ENCODE measurements at places on chromosomes 7 and 10.
A peak's percentile ranks its signal among the peaks of the same experiment; 100 is the strongest.

DNA sequence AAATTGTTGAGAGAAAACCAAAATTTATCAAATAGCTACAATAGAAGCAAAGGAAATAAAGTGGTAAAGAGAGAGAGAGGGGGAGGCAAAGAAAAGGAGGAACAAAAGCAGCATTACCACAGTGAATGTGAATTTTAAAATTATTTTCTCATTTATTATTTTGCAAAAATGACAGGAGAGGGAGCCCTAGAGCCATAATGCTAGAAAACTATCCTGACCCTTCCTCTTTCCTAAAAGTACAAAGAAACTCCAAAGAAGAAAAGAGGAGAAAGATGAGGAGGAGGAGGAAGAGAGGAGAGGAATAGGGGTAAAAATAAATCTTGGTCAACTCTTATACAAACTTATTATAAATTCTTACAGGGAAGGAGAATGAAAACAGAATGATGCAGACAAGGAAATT is 921.5 kb downstream of the NRG3 start:
- no peak for DNase-seq

GRCh38 chr7:27617651-27618381 is 44.9 kb downstream of the HIBADH start:
- no peak for DNase-seq

DNA sequence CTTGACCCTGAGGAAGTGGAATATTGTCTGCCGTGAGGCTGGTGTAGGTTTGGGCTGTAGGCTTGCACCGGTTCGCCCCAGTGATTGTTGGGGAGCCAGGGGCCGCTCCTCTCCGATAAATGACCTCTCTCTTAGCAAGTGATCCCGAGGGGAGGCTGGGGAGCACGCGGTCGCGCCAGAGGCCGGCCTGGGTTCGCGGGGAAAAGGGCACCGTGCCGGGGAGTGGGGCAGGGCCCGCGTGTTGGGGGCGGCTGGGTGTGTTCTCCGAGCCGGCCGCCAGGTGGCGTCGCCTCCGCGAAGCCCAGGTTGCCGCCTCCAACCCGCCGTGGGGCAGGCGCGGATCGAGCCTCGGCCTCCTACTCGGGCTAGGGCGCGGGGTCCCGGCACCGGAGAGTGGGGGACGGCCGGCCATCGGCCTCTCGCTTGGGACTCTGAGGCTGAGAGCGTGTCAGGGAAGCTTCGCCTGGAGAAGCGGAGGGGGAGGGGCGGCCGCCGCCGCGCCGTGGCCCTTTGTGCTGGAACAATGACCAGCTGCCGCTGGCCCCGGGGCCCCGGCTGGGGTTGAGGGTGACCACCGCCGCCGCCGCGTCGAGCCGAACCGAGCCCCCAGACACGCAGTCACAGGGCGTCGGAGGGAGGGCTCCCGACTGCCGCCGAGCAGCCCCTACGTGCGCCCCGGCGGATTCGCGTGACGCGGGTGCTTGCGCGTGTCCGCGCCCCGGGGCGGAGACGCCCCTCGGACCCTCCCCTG is 442 bp upstream of the LZTS2 start:
- peak; percentile 90 for DNase-seq

- DNase-seq = no peak
Measured at GRCh38 chr10:12606461-12606860, 257.1 kb downstream of the CAMK1D start.

DNA sequence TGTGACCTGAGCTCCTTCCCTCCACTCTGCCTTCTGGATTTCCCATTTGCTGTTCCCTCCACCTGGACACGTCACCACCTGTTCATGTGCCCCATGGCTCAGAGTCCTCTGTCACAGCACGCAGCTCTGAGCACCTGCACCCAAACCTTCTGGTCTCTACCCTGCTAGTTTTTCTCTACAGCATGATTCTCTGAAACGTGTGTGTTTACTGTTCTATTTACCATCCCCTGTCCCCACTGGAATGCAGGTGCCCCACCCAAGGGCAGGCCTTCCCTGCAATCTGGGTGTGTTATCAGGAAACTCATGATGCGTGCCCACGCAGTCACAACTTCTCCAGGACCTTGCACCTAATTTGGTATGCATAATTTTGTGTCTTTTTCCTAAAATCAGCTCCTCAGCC is 284.4 kb upstream of the IGFBP3 start:
- no peak for DNase-seq

DNA sequence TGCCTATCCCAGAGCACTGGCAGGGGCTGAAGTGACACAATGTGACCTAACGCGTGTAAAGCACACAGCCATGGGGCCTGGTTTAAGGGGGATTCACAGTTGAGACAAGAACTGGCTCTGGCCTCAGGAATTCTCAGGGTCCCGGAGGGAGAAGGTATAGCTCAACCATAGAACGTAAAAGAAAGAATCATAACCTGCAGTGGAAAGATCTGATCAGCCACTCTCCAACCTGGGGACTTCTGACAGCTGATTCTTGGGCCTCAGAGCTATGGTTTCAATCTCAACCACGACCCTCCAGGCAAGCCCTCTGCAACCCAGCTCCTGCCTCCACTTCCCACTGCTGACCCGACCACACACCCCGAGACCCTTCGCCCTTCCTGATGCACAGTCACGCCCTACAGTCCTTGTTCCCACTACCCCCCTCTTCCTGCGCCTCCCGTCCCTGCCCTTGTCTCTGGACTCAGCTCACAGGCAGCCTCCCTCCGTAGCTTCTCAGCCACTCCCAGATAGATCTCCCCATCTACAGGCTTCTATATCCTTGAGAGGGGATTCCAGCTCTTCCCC is 245.2 kb downstream of the BUB3 start:
- DNase-seq = no peak

DNA sequence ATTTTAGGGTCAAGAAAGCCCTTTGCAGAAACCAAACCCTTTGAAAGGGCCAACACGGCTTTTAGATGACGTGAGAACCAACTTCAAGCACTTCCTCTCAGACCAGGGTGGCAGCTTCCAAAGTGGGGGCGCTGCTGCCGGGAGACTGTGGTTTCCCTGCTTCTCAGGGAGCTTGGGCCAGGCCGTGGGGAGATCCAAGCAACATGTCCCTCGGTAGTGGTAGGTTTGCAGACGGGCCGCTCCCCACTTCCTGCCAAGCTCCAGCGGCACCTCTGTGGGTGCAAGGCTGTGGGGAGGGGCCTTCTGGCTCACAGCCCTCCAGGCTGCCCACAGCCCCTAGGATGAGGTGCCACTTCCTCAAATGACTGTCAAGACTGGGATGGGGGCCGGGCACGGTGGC is 132.4 kb downstream of the FAM53B start:
- peak; percentile 26 for DNase-seq

DNA sequence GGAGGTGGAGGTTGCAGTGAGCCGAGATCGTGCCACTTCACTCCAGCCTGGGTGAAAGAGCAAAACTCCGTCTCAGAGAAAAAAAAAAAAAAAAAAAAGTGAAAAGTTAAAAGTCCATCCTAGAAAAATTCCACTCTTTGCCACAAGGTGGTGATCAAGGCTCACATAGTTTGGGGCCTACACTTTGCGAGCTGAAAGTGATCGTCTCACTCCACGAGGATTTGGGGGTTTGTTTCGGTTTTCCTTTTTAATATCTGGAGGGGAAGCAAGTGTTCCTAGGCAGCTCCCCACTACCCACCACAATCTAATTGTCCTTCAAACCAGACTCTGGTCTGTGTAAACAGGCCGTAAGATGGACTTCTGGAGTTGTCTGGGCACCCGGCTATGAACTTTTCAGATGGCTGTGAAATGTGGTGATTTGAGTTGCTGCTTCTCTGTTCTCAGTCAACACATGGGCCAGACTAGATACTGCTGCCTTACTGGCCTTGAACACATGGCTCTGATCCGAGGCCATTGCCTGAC is 27.1 kb downstream of the PRLHR start:
- DNase-seq = peak; percentile 63

DNA sequence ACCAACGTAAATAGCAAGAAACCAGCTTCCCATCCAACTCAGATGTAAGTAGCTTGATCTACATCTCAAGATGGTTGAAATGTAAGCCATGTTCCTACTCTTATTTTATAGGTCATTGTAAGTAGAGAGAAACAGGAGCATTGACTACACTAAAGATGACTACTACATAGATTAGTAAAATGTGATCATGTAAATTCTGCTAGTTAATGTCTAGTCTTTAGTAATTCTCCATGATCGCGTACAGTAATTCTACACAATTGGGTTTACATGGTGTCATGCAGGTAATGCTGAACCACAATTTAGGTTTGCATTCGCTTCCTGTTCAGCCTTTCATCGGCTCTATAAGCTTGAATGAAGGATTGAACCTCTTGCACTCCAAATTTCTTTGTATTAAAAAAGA is 14.9 kb upstream of the SFMBT2 start:
- DNase-seq = no peak

All from erythroblast (primary cell).